ENCODE measurements at places on chromosomes 2 and 18. TPM values are rescaled to one million over a fixed set of nuclear protein-coding genes. Genes with fewer than 3 reads are reported as not detected.

GRCh38 chr2:157596992-157597681, 31.5 kb downstream of the ACVR1C start:
- peak; percentile 57 for DNase-seq
- H3K27ac ChIP-seq = no peak overlapping the region
- no peaks in the 10 kb centered on the region for H3K4me1 ChIP-seq
- H3K4me3 ChIP-seq = no peak overlapping the region

GRCh38 chr2:234710587-234710986, 213.7 kb upstream of the ARL4C start:
- H3K36me3 ChIP-seq = no peaks in the 10 kb centered on the region
- DNase-seq = no peak
- H3K27ac ChIP-seq = no peak overlapping the region
- H3K27me3 ChIP-seq = no peaks in the 10 kb centered on the region
- H3K4me3 ChIP-seq = no peak overlapping the region

- no peak for DNase-seq
- H3K4me1 ChIP-seq = peaks cover 5% of the 10 kb centered on the region
- H3K36me3 ChIP-seq = no peaks in the 10 kb centered on the region
- H3K27ac ChIP-seq = no peak overlapping the region
- no peak overlapping the region for H3K4me3 ChIP-seq
Observed at GRCh38 chr18:76347341-76347740, 147.7 kb downstream of the ZNF516 start.

- no peak overlapping the region for H3K27ac ChIP-seq
- no peak for DNase-seq
- peaks cover 6% of the 10 kb centered on the region for H3K4me1 ChIP-seq
- no peaks in the 10 kb centered on the region for H3K27me3 ChIP-seq
- H3K36me3 ChIP-seq = no peaks in the 10 kb centered on the region
Observed at GRCh38 chr2:216922175-216922780, 62.4 kb upstream of the TNP1 start.

GRCh38 chr18:64807560-64807959, 658.7 kb upstream of the LINC00305 start:
- H3K27ac ChIP-seq = no peak overlapping the region
- H3K4me1 ChIP-seq = no peaks in the 10 kb centered on the region
- H3K4me3 ChIP-seq = no peak overlapping the region

GRCh38 chr2:177030451-177031105, 182.0 kb upstream of the HNRNPA3 start:
- H3K27me3 ChIP-seq = no peaks in the 10 kb centered on the region
- peaks cover 3% of the 10 kb centered on the region for H3K4me1 ChIP-seq
- no peaks in the 10 kb centered on the region for H3K36me3 ChIP-seq
- DNase-seq = no peak
- no peak overlapping the region for H3K4me3 ChIP-seq
- no peak overlapping the region for H3K27ac ChIP-seq

- no peaks in the 10 kb centered on the region for H3K27me3 ChIP-seq
- H3K4me3 ChIP-seq = no peak overlapping the region
- no peak overlapping the region for H3K27ac ChIP-seq
- H3K36me3 ChIP-seq = no peaks in the 10 kb centered on the region
- H3K4me1 ChIP-seq = no peaks in the 10 kb centered on the region
Observed at GRCh38 chr2:175889701-175890302, 112.3 kb downstream of the LNPK start.

- H3K4me3 ChIP-seq = no peak overlapping the region
- H3K27me3 ChIP-seq = no peaks in the 10 kb centered on the region
- H3K4me1 ChIP-seq = no peaks in the 10 kb centered on the region
- H3K27ac ChIP-seq = no peak overlapping the region
Observed at GRCh38 chr2:169159686-169160085, 90.3 kb downstream of the DHRS9 start.

GRCh38 chr2:69804416-69804815, 25.0 kb upstream of the GMCL1 start:
- no peaks in the 10 kb centered on the region for H3K36me3 ChIP-seq
- H3K27me3 ChIP-seq = no peaks in the 10 kb centered on the region
- H3K4me1 ChIP-seq = peaks cover 1% of the 10 kb centered on the region
- no peak for DNase-seq
- H3K4me3 ChIP-seq = no peak overlapping the region

The CRYGB gene
- not detected for polyA plus RNA-seq

The GPR55 gene
- polyA plus RNA-seq = 0.13 TPM

The GRHL1 gene
- polyA plus RNA-seq = 0.40 TPM

The SPP2 gene
- not detected for polyA plus RNA-seq

The SCYGR4 gene
- not detected for polyA plus RNA-seq

The M1AP gene
- polyA plus RNA-seq = 0.72 TPM

The ICA1L gene
- 6.3 TPM for polyA plus RNA-seq

The CLEC4F gene
- 0.50 TPM for polyA plus RNA-seq
